AG08396 (cell line): ENCODE measurements at places on chromosomes 3 and 15.

GRCh38 chr3:46049093-46049492 is 21.8 kb upstream of the XCR1 start:
- DNase-seq = no peak

DNA sequence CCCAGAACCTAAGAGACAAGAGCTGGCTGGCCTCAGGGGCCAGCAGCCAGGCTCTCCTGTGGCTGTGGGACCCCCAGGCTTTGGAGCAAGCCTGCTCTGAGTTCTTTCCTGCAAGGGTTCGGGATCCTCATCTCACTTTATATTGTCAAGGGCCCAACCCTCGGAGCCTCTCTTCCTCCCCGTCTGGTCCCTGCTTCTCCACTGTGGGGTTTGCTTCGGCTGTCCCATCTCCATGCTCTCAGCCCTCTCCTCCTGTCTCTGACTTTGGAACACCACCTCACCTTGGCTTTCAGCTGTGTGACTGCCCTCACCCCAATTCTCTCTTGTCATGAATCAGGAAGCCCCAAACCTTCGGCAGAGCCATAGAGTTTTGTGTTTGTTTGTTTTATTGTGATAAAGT is 30.0 kb downstream of the MRAS start:
- DNase-seq = no peak

GRCh38 chr3:41053220-41053619 is 146.1 kb upstream of the CTNNB1 start:
- no peak for DNase-seq

DNA sequence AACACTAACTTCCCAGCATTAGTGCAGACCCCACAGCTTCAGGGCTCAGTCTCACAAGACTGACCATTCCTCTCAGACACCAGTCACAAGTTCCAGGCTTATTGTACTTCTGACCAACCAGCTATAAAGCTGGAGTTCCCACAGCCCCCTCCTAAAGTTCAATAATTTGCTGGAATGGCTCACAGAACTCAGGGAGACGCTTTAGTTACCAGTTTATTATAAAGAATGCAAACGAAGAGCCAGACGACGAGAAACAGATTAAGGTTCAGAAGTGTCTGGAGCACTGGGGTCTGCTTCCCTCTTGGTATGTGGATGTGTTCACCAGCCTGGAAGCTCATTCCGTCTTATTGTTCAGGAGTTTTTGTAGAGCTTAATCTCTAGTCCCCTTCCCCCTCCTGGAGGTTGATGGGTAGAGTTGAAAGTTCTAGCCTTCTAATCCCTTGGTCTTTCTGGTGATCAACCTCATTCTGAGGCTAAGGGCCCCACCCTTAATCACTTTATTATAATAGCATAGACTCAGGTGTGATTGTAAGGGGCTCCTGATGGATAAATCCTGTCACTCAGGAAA is 4.8 kb upstream of the CSRNP1 start:
- no peak for DNase-seq

DNA sequence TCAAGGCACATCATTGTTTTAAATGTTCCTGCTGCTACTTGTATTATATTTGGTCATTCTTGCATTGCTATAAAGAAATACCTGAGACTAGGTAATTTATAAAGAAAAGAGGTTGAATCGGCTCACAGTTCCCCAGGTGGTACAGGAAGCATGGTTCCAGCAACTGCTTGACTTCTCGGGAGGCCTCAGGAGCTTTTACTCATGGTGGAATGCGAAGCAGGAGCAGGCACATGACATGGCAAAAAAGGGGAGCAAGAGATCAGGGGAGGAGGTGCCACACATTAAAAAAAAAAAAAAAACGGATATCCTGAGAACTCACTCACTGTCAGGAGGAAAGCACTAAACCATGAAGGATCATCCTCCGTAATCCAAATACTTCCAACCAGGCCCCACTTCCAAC is 286.9 kb upstream of the PLSCR5 start:
- DNase-seq = no peak
